ENCODE measurements at places on chromosomes 2 and 18.

- peak; percentile 97 for DNase-seq
Observed at GRCh38 chr2:174341293-174341994, 6.7 kb downstream of the SP9 start.

DNA sequence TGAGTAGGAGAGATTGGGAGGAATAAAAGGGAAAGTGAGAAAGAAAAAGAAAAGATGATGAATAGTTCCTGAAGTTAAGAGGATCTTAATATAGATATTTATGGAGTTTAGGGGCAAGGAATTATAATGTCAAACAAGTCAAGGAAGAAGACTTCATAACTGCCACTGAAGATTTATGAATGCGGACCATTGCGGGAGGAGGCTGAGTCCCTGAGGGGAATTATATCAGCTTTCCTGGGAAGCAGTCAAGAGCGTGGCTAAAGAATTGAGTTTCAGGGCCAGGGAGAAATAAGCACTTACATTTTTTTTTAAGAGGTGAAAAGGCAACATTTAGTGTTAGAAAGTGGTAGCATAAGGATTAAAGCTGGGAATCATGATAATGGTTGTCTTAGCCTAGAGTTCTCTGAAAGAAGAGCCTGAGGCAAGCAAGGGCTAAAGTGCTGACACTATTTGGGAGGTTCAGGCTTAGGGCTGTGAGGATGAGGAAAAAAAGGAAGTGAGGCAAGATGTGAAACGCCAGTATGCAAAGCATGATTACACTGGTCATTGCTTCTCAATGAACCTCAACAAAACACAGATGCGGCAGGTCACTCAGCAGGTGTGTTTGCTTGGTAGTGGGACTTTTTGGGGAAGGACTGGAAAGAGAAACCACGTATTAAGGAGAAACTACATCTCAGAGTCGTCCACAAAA, 217.1 kb downstream of the SLC4A3 start:
- DNase-seq = no peak

- no peak for DNase-seq
Observed at GRCh38 chr2:32161296-32161695, 4.4 kb upstream of the SLC30A6 start.

DNA sequence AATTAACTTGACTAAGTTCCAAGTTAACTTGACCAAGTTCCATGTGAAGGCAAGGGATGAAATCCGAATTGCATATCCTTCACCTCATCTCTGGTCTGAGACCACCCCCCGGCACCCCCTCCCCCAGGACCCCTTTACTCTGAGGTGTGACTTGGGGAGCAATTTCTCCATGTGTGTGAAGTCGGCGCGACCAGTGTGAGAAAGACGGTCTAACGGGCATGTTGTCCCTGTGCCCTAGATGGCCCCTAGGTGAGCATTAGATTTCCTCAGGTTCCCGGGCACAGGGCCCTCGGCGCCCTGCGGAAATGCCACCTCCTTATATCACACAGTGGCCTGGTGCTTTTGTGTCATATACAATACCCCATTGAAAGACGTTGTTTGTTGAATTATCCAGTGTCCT, 137.1 kb downstream of the CTIF start:
- no peak for DNase-seq

- no peak for DNase-seq
Observed at GRCh38 chr2:97911922-97912575, 83.7 kb downstream of the TMEM131 start.

DNA sequence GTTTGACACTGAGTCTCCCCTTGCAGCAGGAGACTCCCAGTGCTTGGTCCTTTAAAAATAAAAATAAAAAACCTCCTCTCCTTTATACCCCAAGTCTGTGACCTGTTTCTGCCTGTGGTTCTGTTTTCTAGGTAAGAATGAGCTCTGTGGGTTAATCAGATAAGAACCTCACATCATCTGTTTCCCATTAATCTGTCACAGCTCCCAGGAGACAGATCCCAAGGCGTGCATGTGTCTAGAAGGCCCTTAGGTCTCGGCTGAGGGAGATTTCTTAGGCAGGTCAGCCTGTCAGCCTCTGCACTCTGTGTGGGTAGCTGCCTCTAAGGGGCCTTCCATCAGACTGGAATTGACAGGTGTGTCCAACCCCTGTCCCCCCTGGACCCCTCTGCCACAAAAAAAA, 80.7 kb downstream of the FHOD3 start:
- DNase-seq = no peak

DNA sequence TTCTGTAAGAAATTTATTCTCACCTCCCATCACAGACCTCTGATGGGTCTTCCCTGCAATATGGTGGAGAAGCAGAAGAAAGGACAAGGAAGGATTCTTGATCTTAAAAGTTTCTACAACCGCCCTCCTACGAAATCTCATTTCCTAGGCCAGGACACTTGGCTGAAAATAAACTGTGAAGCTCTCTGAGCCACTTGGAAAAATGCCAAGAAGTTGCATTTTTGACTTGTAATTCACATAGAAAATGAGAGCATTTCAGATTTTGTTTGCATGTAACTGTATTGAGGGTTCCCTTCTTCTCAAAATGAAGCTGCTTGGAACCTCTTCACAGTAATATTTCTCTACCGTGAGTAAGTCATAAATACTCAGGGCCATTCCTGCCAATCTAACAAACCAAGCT, 458.3 kb upstream of the SLC14A2 start:
- no peak for DNase-seq

DNA sequence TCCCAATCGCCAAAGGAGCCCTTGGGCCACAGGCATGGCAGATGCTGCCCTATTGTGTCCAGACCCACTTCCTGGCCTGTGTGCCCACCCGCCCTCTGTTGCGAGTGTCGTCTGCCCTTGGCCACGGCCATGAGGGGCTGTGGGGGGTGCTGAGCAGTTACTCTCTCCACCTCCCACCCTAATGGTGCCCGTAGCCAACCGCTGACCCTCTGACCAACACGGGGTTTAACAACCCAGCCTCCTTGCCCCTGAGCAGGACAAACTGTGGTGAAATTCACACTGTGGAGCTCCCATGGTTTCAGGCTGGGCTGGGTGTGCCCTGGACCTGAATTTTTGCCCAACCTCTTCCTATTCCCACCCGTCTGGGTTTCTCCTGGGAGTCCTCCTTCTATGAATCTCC, 145.7 kb upstream of the HDAC4 start:
- DNase-seq = no peak

DNA sequence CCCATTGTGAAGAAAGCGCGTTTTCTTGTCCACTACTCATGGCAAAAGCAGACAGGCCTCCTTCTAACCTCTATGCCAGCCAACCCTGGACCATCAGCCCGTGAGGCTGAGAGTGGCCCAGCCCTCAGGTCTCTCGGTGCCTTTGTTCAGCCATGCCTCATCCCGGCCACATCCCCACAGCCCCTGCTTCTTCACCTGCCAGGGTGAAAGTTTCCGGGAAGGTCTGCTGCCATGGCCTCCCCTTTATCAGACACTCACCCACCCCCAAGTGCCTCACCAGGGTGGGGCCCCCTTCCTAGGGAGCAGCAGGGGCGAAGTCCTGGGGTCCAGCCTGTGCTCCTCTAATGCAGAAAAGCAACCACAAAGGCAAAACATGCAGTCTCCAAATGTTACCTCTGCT, 478.4 kb upstream of the SALL3 start:
- DNase-seq = no peak

GRCh38 chr2:53768242-53768542, 588 bp downstream of the CHAC2 start:
- no peak for DNase-seq

DNA sequence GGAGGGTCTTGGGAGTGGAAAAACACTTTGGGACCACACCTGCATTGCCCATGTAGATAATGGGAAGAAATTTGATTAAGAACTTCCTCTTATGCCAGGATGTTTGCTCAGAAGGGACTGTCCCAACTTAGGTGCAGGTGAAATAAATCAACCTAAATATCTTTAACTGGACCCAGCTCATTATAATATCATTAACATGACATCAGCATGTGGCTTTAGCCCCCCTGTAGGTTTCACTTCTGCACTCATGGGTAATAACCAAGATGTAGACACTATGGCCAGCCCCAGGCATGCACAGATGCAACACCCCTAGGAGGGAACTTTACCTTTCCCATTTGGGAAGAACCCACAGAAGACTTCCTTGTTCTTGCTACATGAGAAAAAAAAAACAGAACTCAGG, 227.4 kb upstream of the ZNF804A start:
- no peak for DNase-seq

DNA sequence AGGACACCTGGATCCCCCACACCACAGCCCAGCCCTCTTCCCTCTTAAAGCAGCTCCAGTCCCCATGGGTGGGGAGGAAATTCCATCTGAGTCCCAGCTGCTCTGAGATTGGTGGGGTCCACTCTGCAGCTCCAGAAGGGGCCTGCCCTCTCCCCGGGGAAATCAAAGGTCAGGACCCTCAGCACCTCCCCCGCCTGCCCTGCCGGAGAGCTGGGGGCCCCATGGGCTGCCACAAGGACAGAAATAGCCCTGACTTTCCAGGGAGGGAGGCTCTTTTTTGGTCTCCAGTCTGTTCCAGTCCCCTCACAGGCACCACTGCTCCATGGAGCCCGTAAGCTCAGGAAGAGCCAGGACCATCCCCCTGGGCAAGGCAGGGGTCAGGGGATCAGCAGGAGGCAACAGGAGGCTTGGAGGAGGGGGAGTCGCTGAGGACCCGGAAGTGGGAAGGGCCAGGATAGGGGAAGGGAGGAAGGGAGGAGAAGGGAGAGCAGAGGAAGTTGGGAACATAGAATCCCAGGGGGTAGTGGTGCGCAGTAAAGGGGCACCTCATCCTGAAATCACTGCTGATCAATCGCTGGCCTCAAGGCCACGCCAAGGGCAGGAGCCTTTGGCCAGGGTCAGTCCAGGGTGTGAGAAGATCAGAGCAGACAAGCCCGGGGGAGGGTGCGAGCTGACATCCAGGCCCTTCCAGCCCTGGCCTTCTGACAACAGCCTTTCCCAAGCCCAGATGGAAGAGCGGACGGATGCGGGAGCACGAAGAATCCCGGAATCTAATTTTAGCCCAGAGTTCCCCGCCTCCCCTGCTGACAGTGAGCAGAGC, 7.6 kb downstream of the ADRA2B start:
- no peak for DNase-seq

- no peak for DNase-seq
Observed at GRCh38 chr2:197191177-197191939, 119.2 kb downstream of the ANKRD44 start.

GRCh38 chr2:96265349-96265839, 403 bp downstream of the TMEM127 start:
- peak; percentile 69 for DNase-seq

- DNase-seq = no peak
Observed at GRCh38 chr2:148350199-148350598, 294.4 kb upstream of the EPC2 start.

GRCh38 chr2:53535234-53535840, 232.3 kb upstream of the CHAC2 start:
- no peak for DNase-seq

DNA sequence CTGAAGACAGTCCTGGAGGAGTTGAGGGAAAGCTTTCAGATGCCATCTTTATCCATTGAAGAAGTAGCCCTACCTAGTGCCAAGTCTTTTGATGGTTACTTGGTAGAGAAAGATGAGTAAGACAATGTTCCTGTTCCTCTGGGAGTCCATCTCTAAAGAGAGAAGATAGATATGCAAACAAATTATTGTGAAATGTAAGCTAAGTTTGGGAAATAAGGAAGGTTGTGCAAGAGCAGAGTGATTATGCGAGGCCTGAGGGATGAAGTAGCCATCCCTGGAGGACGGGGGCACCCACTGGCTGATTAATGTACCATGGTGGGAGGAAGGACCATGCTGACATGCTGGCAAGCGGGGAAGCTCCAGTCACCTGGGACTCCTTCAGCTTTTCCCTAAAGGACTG, 994 bp upstream of the DTNA start:
- DNase-seq = no peak

DNA sequence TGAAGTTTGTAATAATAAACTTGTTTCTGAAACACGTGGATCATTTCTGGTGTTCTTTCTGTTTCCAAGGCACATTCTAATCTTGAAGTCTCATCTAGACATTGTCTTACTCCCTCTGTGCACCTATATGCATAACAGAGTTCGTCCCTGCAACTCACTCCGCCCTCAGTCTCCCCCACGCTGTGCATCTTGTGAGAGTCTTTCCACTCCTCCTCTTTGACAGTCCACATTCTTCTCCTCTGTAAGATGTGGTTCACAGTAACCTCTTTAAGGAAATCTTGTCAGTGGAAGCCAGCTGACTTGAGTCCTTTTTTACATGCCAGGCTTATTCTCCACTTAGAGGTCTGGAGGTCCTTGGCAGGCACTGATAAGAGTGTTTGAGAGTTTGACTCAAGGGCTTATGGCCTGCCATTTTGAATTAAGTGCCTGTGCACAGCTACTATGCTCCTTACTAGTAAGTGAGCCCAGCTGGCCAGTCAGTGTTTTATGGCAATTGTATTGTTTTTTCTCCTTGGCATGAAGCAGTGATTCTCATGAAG, 108.9 kb upstream of the IL1R2 start:
- DNase-seq = no peak

- DNase-seq = no peak
Observed at GRCh38 chr2:224838335-224838734, 122.2 kb upstream of the CCDC195 start.

- DNase-seq = no peak
Observed at GRCh38 chr2:66729416-66730330, 294.7 kb downstream of the MEIS1 start.

DNA sequence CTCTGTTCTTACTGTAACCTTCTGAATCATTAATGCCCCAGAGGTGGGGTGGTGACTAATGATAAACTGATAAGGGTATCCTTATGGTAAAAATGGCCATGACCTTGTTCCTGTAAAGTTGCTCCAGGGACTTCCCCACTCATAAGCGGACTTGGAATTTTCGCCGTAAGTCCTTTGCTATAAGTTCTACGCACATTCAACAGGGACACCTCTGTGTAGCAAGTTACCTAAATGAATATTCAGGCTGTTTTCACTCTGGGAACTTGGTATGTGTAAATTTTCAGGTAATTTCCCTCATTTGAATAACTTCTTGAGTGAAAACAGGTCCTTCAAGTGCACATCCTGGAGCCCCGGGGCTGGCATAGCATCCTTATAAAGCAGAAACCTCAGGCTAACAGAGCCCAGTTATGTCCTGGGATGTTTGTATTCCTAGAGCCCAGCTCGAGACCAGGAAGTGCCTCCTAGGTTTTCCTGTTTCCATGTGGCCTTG, 9.4 kb upstream of the AGFG1 start:
- DNase-seq = no peak

- DNase-seq = no peak
Observed at GRCh38 chr18:79917169-79917852, 34.1 kb downstream of the SLC66A2 start.

- no peak for DNase-seq
Observed at GRCh38 chr2:120548627-120549608, 186.8 kb upstream of the GLI2 start.

DNA sequence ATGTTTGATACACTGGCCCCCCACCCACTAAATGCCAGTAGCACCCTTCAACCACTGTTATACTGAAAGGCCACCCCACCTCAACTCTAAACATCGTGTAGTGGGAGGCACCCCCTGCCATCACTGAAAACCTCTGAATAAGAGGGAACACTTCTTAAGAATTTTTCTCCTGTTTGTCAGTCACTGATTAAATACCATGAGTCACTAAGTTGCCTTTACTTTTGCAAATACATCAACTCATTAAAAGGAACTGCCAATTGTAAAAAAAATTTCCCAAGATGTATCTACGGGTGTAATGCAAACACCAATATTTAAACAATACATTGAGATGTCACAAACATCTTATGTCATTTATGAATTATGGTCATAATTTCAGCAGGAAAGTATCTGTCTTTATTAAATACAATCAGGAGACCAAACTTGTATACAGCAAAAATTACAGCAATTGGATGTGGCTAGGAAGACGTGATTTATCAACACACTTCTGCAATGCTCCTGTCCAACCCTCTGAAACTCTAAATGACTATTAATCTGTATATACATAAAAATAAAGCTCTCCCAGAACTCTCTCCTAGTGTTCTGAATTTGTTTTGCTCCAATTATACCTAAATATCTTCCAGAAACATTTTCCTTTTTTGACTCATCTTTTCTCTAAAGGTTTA, 144.1 kb upstream of the STK17B start:
- no peak for DNase-seq

Measured in H1 (cell line).